ENCODE measurements at places on chromosomes 11 and 22.

DNA sequence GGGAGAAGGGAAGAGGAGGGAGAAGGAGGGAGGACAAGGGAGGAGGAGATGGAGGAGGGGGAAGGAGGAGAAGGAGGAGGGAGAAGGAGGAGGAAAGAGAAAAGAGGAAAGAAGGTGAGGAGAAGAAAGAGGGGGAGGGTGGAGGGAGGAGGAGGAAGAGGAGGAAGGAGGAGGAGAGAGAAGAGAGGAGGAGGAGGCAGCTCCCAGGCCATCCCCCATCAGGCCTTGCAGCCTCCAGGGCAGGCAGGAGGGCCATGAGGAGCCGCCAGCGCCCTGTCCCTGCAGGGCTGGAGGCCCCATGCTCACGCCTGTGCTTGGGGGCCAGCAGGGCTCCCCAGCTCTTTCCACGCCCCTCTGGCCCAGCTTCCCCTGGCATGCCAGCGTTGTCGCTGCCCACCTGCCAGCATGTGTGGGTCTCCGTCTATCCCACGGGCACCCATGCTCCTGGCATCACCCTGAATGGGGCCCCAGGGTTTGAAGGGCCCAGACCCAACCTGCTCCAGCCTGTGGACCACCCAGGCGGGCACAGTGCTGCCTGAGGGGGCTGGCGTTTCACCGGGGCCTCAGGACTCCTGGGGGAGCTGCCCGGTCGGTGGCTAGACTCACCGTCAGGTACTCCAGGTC lies 5.2 kb downstream of the TSPAN32 start:
- DNase-seq, result no peak

DNA sequence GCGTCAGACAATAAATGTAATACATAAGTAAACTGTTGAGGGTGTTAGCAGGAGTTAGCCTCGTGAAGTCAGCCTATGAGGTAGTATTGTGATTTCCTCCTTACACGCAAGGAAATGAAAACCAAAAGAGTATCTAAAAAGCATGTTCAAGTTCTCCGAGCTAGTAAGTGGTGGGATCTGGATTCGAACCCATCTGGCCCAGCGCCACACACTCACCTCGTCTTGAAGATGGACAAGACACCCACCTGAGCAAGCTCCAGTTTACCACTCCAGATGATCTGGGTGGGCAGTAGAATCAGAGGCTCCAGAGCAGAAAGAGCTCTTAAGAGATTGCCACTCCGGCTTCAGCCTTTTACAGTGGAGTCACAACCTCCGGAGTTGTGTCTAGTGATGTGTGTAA lies 140.3 kb downstream of the PKNOX2 start:
- DNase-seq, result no peak

DNA sequence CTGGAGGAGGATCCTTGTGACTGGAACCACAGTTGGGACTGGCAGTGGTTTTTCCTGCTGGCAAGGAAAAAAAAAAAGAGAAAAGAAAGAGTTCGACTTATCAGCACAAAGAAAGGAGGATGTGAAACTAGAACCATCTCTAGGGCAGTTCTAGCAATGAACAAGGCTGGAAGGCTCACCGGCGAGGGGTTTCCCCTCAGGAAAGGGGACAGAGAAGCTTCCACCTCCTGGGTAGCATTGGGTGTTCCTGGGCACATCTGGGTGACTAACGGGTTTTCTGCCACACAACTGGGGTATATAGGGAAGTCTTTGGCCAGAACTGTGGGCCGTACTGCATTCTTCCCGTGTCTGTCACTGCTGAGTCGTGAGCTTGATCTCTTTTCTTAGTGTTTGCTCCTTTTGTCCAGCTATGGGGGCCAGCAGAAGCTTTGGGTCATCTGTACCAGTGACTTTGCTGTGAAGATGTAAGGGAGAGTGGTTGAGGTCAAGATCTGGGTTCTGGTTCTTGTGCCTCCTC lies 109.4 kb upstream of the OR4B1 start:
- no peak for DNase-seq

GRCh38 chr22:27419473-27419872 lies 382.1 kb downstream of the MN1 start:
- no peak for DNase-seq

- DNase-seq, result no peak
Measured at GRCh38 chr11:2305788-2306451, 4.1 kb downstream of the TSPAN32 start.

GRCh38 chr11:92536883-92537282 lies 312.3 kb downstream of the FAT3 start:
- no peak for DNase-seq

GRCh38 chr11:36193721-36194120 lies 95.5 kb downstream of the COMMD9 start:
- no peak for DNase-seq

- DNase-seq, result no peak
Measured at GRCh38 chr11:131491503-131491902, 121.1 kb downstream of the NTM start.

DNA sequence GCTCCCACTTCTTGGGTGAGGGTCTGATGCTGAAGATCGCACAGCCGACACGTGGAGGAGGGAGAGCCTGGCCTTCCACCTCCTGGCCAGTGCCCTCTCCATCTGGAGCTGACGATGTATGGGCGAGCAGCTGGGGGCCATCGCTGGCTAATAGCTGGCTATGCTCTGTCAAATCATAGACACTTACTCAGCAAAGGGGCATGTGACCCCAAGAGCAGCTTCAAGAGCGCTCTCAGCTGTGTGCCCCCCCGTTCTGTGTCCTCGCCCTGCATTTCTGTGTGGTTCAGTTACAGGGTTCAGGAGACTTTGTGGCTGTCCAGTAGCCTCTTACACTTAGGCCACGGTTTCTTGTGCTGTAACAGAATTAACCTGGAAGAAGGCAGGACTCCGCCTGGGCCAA lies 26.4 kb downstream of the FBLN1 start:
- DNase-seq, result no peak

- DNase-seq, result no peak
Measured at GRCh38 chr11:118536726-118537125, 5.7 kb downstream of the TMEM25 start.

GRCh38 chr11:31045335-31045734 lies 324.2 kb downstream of the DCDC1 start:
- no peak for DNase-seq

GRCh38 chr22:39236321-39237317 lies 8.2 kb downstream of the PDGFB start:
- no peak for DNase-seq

DNA sequence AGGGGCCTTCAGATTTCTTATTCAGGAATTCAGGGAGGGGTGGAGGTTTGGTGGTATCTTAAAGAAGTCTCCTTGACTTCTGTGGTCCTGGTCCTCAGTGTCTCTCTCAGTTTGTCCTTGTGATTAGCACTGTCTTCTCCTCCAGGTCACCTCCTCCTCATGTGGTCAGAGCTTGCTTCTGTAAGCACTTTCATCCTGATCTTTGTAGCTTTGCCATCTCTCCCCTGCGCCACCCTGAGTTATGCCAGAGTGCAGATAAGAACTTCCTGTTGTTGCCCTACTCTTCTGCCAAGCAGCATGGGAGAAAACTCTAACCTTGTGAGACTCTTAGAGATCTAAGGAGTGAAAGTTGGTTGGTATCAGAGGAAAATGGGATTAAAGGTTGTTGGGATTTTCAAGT lies 30.9 kb downstream of the MICAL2 start:
- no peak for DNase-seq

DNA sequence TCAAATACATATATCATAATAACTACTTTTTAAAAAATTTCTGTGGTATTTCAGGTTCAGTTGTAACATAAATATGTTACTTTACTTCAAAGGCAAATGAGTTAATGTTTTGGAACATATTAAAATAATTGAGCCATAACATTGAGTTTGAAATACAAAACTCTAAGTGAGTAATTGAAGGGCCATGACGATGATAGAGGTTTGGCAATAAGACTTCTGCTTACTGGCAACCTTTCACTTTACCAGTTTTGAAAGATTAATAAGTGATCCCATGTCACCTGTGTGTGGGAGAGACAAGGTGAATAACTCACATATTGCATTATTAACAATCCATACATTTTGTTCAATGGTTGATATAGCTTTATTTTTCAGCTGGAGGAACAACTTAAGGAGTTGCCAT lies 144.4 kb downstream of the GRIA4 start:
- no peak for DNase-seq

DNA sequence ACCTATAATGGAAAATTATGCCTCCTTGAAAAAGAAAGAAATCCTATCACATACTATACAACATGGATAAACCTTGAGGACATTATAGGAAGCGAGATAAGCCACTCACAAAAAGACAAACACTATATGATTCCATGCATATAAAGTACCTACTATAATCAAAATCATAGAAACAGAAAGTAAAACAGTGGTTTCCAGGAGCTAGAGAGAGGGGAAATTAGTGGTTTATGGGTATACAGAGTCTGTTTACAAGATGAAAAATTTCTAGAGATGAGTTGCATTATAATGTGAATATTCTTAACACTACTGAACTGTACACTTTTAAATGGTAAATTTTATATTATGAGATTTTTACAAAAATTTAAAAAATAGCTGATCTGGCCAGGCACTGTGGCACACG lies 40.5 kb upstream of the ARHGAP42 start:
- DNase-seq, result no peak

DNA sequence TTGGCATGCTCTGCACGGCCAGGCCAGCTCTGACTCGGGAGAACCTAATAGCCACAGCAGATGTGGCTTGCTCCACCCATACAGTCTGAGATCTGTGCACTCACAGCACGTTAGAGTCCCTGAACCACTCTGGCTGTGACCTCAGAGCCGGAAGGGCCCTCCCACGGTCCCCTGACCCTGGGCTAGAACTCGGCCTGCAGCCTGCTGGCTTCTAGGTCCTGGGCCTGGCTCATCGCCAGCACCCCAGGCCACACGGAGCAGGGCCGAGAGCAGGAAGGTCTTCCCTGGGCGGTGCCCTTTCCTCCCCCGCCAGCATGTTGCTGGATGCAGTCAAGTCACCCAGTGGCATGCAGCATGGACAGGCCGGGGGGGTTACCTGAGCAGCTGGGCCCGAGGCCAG lies 35.3 kb upstream of the TTLL12 start:
- DNase-seq, result no peak

- DNase-seq, result no peak
Measured at GRCh38 chr11:95764267-95764898, 25.2 kb downstream of the FAM76B start.

GRCh38 chr11:7050191-7050590 lies 29.9 kb downstream of the NLRP14 start:
- no peak for DNase-seq

- peak; percentile 16 for DNase-seq
Measured at GRCh38 chr11:125141686-125142535, 22.6 kb upstream of the PKNOX2 start.

DNA sequence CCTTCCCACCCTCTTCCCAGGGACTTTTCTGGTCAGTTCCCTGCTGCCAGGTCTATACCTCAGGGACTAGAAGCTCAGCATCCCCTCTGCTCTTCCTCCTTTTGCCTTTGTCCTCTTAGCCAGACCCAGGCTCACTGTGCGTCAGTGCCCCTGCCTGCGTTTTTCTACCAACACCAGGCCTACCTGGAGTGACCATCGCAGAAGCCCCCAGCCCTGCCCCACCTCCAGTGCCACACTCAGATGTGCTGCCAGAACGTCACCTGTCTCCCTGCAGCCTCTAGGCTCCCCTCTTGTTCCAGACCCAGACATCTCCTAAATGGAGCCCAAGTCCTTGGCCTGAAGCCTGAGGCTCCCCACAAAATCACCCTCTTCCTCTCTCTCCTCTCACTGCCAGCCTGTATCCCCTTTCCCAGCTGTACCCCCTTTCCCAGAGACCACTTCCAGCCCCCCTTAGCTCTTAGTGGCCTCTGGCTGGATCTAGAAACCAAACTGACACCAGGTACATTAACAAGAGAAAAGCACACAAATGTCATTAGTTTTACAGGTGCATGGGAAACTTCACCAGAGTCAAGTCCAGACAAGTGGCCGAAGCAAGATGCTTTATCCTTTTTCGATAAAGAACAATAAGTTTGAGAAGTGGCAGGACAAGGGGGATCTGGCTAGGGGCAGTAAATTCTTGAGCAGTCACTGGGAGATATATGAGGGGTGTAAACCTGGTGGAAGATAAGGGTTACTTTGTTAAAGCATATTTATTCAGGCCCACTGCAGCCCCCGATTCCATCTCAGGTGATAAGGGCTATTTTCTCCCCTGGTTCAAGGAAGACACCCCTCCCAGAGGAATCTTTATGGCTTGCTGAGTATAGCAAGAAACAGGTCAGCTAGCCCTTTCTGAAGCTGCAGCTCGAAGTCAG lies 61.5 kb downstream of the BCR start:
- no peak for DNase-seq

DNA sequence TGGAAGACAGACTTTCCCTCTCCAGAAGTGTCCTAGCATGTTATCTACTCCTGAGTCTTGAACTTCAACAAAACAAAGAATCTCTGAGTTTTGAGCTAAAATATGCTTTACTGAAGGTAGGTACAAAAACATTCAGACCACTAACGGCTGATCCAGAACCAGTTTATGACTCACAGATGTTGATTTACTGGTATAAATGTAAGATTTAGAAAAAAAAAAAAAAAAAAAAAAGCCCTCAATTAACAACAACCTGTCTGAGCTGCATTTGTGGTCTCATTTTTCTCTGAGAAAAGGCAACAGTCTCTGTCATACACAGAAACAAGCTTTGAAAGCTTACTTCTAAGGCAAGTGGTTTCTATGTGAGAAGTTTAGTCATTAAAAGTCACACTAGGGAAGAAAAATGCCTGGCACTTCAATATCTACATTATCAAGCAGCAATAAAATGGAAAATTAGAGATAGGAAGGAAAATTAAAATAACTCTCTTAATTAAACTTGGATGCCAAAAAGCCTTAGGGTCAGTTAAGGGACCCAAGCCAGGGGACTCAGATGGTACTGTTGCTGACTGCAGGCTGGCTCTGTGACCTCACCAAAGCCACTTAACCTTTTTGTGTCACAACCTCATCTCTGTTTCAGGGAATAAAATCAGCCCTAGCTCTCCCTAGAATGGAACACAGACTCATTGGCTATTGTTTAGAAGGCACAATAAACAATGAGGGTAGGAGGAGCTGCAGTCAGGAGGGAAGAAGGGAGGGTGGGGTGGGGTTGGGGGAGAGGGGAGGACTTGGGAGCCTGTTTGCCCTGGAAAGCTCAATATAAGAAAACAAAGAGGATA lies 61.7 kb downstream of the ETS1 start:
- no peak for DNase-seq

GRCh38 chr11:61881397-61881796 lies 9.9 kb downstream of the FADS3 start:
- DNase-seq, result no peak

DNA sequence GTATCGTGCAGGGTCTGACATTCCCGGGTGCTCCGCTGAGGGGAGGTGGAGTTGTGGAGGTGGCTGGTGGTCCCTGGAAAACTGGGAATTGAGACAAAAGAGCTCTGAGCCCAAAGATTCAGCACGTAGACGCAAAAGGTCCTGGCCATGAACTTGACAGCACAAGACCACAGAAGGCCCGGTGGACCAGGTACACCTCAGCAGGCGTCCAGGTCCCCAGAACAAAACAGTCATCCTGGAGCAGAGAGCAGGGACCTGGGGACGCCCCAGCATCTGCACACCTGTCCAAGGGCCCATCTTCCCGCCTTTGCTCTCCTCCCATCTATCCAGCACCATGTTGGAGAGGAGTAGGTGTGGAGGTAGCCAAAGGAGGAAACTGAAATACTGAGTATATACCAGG lies 13.8 kb upstream of the MB start:
- DNase-seq, result no peak

- DNase-seq, result no peak
Measured at GRCh38 chr22:38236786-38237185, 35.0 kb downstream of the MAFF start.

Measured in activated CD4-positive, CD25-positive, alpha-beta regulatory T cell (primary cell).